ENCODE measurements at places on chromosomes 12 and 14. TPM values are rescaled to one million over a fixed set of nuclear protein-coding genes. Genes with fewer than 3 reads are reported as not detected.
A peak's percentile ranks its signal among the peaks of the same experiment; 100 is the strongest.

- DNase-seq = no peak
These were observed 244.6 kb upstream of the NOS1 start for GRCh38 chr12:117606024-117606423.

DNA sequence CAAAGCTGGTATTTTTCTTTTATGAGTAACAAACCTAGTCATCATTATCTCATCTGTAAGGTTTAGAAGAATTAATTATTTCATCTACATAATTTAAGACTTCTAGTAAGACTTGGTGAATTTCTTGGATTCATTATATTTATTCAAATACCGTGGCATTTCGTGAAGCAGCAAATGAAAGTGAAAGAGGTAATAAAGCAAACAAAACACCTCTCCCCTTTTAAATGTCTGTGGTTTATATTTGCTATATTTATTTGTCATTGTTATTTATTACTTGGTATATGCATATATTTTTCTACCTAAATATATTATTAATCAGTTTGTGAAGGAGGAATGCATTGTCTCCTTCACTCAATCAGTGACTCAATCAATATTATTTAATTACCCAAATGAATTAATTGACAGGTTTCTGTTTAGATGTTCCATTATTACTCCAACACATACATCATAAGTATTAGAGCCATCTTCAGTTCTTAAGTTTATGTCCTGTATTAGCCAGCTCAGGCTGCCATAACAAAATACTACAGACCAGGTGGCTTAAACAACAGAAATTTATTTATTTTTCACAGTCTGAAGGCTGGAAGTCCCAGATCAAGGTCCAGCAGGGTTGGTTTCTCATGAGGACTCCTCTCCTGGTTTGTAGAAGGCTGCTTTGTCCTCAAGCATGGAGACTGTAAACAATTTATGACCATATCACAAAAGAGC, 6.6 kb downstream of the CFAP54 start:
- DNase-seq = no peak

- peak; percentile 39 for DNase-seq
These were observed 877 bp downstream of the BAG5 start for GRCh38 chr14:103561381-103562178.

GRCh38 chr12:50174971-50175715, 8.0 kb upstream of the CERS5 start:
- no peak for DNase-seq

DNA sequence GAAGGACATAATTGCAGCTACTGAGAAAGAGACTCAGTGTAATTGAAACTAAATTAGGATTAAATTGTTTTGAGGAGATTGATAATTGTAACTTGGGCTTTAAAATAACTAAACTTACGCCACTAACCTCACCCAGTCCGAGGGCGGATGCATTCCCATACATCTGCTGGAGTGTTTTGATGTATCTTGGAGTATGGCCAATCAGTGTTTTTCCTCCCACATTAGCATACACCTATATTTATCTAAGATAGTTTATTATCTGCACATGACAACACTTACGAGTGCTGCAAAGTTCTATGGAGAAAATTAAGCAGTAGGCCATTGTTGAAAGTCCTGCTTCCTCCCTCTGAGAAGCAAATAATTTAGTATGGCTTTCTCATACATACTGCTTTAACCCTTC, 184.7 kb upstream of the PLEKHG7 start:
- DNase-seq = no peak

SLC10A1 gene
- not detected for total RNA-seq

PLD4 gene
- total RNA-seq = 0.13 TPM

SMCO3 gene
- total RNA-seq = not detected

Data from Right ventricle myocardium superior (tissue), 1 donor.